ELR (cell line): ENCODE measurements at places on chromosomes 16 and 17.

- DNase-seq = no peak
Observed at GRCh38 chr16:27868180-27868579, 195.3 kb downstream of the GSG1L start.

GRCh38 chr17:2905269-2905668, 109.0 kb downstream of the RAP1GAP2 start:
- no peak for DNase-seq

DNA sequence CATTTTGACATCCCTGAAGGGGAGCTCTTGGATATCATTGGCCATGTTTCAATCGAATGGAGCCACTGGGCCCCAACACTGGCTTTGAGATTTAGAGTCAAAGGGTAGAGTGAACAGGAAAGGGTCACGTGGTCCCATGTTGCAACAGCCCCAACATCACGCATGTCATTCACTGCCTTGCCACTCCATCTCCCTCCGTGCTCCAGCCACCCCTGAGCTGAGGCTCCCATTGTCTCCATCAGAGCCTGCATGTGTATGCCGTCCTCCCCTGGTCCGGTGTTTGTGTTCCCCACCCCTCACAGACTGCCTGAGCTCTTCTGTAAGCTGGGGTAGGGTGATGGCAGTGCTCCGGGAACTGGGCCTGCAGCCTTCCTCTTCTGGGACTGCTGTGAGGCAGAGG, 12.1 kb downstream of the NFE2L1 start:
- DNase-seq = no peak

- no peak for DNase-seq
Observed at GRCh38 chr17:7843257-7843535, 9.2 kb downstream of the KDM6B start.

GRCh38 chr17:29124925-29125273, 55.3 kb downstream of the MYO18A start:
- peak; percentile 28 for DNase-seq

DNA sequence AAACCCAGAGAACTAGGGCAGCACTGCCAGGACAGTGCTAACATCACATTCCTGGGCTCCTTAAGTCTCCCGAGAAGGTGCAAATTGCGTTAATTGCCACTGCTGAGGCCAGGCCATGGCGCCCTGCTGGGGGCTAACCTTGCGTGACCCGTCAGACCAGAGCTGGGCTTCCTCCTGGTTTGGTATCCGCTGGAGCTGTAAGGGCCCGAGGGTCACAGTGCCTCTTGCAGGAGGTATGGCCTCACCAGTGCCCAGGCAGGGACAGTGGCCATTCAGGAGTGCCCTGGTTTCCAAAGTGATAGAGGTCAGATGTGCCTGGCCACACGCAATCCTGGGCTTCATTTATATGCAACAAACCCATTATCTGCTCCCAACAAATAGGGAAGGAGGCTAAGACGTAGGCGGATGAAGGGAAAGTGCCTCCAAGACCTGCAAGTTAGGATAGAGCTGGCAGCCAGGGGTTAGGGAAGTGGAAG, 17.7 kb upstream of the ADCY9 start:
- no peak for DNase-seq

GRCh38 chr16:3458852-3459361, 15.4 kb downstream of the NAA60 start:
- DNase-seq = peak; percentile 14

DNA sequence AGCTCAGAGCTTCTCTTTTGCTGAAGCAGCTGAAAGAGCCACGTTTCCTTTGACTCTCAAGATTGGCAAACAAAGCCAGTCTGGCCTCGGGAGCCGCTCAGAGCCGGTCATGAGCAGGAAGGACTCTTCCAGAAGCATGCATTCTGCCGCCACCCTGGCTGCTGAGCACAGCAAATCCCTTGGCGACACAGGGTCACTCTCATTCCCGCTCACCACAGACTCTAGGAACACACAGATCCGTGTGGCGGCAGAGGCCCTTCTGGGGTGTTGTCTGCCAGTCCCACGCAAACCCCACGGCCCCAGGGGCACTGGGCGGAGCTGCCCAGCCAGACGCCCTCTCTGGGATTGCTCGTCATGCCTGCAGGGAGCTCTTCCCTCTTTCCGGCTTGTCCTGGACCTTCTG, 157.0 kb downstream of the C16orf95 start:
- no peak for DNase-seq

DNA sequence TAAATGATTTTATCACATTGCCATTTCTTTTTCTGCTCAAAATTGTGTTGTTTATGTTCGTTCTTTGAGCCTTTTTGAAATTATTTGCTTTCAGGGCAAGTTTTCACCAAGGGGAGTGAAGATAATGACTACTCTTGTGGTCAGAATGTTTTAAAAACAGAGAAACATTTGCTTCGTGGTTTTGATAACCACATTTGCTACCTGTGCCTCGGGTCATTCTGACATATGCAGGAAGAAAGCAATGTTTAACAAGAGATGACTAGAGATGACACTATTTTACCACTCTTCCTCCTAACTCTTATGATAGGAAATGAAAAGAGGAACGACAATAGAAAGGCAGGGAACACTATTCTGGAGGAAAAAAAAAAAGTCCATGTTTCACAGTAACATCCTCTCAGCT, 1496.5 kb upstream of the GOT2 start:
- DNase-seq = peak; percentile 54

GRCh38 chr17:7951143-7951792, 19.3 kb downstream of the CNTROB start:
- no peak for DNase-seq

DNA sequence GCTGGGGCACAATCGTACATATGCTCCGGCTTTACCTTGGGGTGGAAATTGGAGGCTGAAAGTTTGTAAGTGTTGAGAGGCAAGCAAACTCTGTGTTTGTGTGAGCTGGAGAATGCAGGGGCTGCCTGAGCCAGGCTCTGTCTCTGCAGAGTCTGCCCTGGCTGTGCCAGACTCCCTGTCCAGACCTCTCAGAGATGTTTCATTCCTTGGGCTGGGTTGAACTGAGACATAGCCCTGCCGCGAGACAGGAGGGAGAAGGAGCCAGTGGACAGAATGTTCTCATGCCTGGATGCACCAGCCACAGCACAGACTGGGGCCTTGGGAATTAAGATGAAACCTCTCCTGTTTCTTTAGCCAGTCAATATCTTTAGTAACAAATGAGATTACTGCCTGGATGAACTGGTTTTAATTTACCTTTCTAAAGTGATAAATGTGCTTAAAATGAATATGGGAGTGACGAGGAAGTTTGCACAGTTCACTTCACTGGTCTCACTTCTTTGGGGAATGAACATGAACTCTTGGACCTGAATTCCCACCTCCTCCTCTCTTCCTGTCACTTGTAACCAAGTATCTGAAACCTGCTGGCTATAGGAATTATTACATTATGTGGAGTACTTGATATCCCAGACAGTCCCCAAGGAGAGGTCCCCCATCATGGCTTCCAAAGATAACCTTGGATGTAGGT, 40.1 kb downstream of the YPEL2 start:
- no peak for DNase-seq

DNA sequence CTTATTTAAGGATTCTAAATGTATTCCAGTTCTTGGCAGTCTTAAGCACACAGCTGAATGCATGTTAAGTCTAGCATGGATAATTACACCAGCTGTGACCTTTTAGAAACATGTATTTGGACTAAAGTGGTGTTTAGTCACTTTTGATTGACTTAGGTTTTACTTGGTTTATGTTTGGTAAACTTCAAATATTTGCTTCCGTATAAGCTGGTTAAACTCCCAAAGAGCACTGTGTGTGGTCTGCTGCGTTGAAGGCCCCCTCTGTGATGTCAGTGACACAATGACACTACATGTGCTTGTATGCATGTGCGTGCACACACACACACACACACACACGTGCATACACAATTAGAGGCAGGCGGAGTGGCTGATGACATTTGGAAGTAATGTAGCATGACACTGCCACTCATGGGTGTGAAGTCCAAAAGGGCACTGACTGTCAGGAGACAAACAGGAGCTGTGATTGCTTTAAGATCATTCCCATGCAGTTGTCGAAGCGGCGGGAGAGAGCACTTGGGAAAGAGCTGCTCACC, 156.1 kb upstream of the CDH13 start:
- DNase-seq = no peak

DNA sequence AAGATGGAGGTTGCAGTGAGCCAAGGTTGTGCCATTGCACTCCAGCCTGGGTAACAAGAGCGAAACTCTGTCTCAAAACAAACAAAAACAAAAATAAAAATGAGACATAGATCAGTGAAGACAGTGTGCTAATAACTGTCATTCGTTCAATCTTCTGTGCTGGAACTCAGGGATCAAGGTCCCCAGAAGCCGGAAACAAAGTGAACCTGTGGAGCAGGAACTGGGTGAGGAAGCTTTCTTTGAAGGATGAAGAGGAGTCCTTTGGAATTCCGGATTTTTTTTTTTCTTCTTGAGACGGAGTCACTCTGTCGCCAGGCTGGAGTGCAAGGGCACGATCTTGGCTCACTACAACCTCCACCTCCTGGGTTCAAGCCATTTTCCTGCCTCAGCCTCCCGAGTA, 2.1 kb upstream of the SLC2A4 start:
- no peak for DNase-seq

DNA sequence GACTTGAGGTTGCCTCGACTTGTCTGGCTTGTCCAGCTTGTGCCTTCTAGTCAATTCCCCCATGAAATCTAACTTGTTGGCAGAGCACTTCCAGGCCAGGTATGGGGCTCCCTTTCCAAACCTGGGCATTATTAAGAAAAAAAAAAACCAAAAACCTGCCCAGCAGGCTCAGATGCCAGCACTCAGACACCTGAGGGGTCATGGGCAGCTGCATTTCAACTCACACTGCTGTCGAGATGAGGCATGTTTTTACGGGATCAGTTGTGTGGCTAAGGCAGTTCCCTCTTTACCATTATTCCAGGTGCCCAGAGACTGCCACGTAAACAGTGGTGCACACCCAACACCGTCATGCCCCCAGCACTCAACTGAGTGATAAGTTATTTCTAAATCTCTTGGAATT, 17.8 kb downstream of the TMEM11 start:
- DNase-seq = no peak

GRCh38 chr16:57113042-57113453, 20.7 kb downstream of the CPNE2 start:
- peak; percentile 40 for DNase-seq

GRCh38 chr16:56935201-56935600, 3.3 kb downstream of the HERPUD1 start:
- no peak for DNase-seq

DNA sequence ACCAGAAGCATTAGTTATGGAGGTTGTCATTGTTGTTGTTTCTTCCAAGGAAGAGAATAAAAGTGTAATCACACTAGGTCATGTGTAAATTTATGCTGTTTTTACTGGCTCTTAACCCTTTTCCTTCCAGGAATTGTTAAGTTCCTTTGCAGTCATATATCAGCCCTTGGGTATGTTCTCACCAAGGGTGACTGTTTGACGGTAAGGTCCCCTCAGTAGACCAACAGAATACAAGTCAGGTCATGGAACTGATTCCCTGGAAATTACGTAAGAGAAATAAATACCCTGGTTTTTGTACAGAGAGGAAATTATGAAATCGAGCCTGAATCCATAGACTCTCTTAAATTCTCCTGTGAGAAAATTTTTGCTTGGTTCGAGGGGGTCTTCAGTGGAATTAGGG, 11.2 kb upstream of the KCNJ2 start:
- no peak for DNase-seq

GRCh38 chr16:9850817-9851216, 331.4 kb downstream of the GRIN2A start:
- no peak for DNase-seq

GRCh38 chr17:66711401-66711800, 123.5 kb upstream of the CACNG5 start:
- DNase-seq = no peak

DNA sequence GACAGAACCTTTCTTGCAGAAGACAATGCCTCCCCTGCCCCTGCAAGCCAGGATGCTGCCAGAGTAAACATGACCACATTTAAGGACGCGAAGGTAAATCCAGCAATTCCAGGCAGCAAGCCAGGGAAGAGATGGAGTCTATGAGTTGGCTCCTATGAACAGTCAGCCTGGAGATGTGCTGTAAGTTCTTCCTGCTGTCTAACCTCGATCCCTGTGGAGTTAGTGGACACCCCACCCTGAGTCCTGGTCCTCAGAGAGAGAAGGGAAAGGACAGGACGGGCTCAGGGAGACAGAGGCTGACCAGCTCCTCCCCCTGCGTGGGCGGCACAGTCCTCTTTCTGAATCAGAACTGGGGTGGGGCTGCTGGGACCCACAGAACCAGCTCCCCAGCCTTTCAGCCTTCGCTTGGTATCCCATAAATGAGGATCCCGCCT, 24.9 kb downstream of the CDC42EP4 start:
- no peak for DNase-seq

DNA sequence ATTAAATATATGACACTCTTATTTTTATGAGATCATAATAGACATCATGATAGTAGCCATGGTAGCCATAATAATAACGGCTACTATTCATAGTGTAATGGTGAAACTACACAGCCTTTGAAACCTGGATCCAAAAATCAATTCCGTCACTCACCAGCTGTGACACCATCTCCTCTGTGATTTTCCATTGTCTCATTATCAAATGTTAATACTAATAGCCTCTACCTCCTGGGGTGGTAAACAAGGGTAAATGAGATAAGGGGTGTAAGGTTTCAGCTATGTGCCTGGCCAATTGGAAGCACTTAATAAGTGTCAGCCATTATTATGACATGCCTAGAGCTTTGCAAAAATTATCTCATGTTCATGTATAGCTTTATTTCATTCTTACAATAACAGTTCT, 88.6 kb downstream of the CACNG3 start:
- no peak for DNase-seq

DNA sequence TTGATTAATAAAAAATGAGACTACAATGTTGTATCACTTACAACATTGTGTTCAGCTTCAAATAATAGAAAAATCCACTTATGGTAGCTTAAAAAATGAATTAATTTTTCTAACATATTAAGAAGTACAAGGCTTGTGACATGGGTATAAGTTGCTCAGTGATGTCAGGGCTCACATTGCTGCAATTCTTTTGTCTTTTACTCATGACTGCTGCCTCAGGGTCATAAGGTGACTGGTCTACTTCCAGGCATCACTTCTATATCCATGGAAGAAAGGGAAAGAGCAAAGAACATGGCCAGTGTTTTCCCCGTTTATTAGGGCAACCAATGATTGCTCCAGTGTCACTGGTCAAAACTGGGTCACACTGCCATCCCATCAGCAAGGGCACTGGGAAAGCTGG, 295.3 kb downstream of the MAP2K4 start:
- peak; percentile 2 for DNase-seq

DNA sequence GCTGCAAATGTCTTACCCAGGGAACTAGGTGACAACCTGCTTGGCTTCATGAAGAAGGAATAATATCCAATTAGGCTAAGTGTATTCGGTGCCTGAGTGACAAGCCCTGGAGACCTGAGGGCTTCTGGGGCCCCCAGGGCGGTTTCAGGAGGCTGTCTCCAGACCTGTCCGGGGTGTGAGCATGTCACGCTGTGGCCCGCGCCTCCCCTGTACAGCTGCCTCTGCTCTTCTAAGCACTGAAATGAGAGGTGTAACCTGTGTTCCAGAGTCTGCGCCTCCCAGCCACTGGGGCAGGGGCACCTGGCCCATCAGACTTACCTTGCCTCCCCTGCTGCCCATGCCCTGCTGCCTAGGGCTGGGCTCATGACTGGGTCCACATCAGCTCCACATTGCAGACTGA, 114.3 kb downstream of the WWOX start:
- no peak for DNase-seq

GRCh38 chr16:48277158-48277557, 29.8 kb upstream of the ABCC11 start:
- no peak for DNase-seq

- DNase-seq = no peak
Observed at GRCh38 chr17:17868641-17869522, 32.1 kb upstream of the SREBF1 start.
